Right renal cortex interstitium (tissue), 3 donors: ENCODE measurements at places on chromosomes 1 and 21.

DNA sequence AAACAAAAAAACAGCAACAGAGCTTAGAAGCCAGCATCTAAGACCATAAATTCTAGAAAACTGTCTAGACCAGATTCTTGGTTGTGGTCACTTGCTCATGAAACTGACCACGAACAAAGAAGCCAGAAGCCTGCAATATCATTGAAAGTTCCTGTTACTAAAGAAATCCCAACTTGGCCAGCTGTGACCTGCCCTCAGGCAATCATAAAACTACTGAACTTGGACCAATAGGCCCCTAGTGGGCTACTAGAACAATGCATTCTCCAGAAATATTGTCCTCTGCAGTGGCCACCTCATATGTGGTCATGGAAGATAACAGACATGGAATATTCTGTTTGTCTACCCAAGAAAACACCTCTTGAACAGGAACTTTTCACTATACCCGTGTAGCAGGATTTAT lies 87.7 kb downstream of the SPATA17 start:
- no peak for DNase-seq

DNA sequence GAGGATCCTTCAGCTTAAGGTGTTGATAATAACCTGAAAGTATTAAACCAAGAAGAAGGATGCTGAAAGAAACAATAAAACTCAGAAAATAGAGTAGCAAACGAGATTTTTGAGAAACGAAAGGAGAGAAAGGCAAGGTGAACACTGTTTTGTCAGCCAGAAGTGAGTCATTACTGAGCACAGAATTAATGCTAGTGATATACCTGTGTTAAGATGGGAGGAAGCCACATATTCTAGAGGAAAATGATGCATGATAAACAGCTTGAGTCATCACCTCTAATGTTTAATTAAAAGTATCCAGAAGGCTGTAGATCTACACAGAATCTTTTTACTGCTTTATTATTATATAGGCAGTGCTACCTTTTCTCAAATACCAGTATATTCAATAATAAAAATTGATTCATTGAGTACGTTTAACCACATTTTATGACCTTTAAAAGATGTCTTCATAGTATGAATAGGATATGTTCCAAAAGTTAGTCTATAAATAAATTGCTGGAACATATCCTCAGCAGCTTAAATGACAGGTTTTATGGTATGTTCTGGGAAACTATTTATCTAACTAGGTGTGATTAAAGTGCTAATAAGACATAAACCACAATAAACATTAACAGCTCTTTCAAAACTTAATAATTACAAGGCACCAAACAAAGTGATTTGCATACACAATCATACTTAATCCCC lies 10.3 kb downstream of the SH3GLB1 start:
- DNase-seq = no peak

- DNase-seq = no peak
These were observed at the start of gene ARID4B for GRCh38 chr1:235327559-235328270. ARID4B (minus strand) TSS chr1:235328179; CDS start chr1:235326919, 1,260 bp downstream.

DNA sequence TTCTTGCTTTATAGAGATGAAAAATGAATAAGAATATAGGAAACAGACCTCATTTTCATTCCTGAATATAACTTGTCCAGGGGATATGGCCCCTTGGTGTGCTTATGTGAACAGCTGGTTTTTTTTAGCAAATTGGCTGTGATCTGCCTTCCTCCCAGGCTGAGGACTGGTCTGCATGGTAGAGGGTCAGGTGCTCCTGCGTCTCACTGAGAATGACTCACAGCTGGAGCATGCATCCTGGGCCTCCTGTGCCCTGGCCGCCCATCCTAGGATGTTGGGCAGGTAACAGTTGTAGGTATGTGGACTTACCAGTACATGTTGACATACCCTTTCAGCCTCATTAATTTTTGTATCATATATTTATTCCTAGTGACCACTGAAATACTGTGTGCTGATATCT lies 29.8 kb downstream of the AGT start:
- DNase-seq = no peak
